CD4-positive, alpha-beta T cell treated with Interleukin-2 at 100 ng/mL for 4 hours (primary cell): ENCODE measurements at places on chromosomes 13 and 19.

DNA sequence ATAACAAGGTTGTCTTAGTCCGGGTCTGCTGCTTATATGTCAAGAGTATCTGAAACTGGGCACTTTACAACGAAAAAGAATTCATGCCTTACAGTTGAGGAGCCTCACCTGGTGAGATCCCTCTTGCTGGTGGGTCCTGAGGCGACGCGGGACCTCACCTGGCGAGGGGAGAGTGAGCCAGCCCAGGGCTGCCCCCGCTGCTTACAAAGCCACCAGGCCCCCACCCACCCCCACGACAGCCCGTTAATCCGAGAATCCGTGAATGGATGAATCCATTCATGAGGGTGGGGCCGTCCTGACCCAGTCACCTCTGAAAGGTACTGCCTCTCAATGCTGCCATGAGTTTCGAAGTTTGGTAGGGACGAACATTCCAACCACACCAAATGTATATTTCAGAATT, 54.0 kb upstream of the F7 start:
- DNase-seq = no peak

GRCh38 chr13:21014139-21014501, 47.3 kb downstream of the LATS2 start:
- no peak for DNase-seq

- no peak for DNase-seq
Measured at GRCh38 chr13:24737042-24737441, 26.9 kb upstream of the RNF17 start.

GRCh38 chr19:33325920-33326319, 23.6 kb upstream of the CEBPA start:
- no peak for DNase-seq

GRCh38 chr13:21837841-21838551, 167.1 kb downstream of the FGF9 start:
- DNase-seq = no peak

GRCh38 chr19:51780270-51780669, 14.7 kb upstream of the FPR3 start:
- DNase-seq = no peak

GRCh38 chr13:76822698-76823267, 63.4 kb downstream of the KCTD12 start:
- DNase-seq = peak; percentile 24
